Esophagus mucosa (tissue), 1 donor: ENCODE measurements at places on chromosomes 5 and 9. TPM values are rescaled to one million over a fixed set of nuclear protein-coding genes. Genes with fewer than 3 reads are reported as not detected.

DNA sequence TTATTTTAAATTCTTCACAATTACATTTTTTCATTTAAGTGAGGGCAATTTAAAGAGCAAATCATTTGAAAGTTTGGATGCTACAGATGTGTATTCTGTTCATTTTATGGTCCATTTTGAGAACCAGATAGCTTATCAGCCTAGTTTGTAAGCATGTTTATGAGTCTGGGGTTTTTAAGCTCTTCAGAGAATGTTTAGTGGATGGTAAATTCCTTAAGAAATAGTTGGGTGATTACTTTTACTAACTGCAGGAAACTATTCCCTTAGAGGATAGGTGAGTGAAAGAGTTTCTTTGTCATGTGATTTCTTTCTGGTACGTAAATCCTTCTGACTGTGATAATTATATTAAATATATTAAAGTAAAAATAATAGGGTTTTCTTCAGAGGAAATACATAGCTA, 17.6 kb downstream of the RASGRF2 start:
- no peak for ATAC-seq

DNA sequence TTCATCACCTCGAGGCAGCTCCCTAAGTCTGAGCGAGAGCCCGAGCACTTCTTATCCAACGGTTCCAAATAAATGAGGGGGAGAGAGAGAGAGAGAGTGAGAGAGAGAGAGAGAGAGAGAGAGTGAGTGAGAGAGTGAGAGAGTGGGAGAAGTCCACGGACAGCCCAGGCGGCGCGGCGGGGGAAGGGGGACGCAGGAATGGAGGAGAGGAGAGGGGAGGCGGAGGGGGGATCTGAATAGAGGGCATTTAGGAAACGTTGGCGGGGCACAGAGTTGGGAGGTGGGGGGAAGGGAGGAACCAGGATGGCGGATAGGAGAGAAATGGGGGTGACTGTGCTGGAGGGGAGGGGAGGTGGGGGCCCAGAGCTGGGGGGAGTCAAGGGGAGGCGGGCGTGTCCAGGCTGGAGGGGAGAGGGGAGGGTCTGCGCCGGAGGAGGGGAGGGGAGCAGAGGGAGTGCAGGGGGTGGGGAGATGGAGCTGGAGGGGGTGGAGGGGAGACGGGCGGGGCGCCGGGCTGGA, 398 bp upstream of the BASP1 start:
- ATAC-seq = peak; percentile 40

Gene STKLD1
- 0.40 TPM for total RNA-seq

DNA sequence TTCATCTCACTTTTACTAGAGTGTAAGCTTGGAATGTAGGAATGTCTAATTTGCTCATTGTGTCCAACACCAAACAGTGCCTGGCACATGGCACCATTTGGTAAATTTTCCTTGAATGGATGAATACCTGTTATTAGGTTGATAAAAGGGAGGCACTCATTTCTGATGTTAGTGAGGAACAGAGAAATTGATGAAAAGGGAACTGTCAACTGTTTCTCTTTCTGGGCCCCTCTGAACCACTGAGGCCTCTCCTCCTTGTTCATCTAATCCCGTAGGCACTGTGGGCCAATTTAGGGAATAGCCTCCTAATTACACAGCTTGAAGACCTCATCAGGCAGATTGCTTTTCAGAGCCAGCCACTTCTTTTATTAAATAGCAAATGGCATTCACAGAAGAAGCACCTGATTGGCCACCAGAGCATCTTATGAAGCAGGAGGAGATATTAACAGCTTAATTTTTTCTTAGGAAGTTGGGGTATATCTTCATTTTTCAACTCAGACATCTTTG, 22.6 kb downstream of the MRRF start:
- no peak for ATAC-seq

DNA sequence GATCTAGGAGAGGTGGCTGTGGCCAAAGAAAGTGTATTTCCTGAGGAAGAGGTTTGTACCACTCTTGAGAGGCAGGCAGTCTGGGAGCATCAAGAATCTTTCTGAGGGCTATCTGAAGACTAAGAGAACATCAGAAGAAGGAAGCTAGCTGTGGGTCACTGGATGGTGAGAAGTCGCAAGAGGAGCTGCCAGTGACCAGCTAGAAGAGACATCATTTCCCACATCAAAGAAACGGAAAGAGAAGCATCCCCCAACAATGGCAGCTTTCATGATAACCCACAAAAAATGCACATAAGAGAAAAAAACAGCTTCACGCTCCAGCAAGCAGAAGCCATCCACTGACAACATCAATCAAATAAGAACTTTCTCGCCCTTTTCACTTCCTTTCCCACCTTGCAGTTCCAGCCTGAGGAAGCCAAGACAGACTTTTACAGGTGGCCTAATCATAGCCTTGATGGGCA, 25.0 kb upstream of the CEP78 start:
- no peak for ATAC-seq

DNA sequence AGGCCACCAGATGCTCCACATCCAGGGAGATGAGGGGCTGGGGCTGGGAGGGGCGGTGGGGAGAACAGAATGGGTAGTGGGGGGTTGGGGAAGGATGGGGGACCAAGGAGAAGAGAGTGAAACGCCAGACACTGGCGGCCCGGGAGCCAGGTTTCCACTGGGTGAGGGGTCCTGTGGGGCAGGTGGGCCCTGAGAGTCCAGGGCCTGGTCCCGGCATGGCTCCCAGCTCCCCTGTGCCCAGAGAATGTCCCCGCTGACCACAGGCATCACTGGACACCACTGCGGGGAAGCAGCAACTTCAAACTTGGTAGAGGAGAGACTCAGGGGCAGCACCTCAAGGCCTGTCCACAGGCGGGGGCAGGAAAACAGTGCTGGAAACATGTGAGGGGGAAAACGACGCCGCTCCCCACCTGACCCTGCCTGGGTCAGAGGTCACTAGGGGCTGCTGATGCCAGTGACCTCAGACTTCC, 13.2 kb downstream of the NINJ1 start:
- ATAC-seq = no peak

Gene ANKRD33B
- 0.68 TPM for total RNA-seq

Gene JAKMIP2
- total RNA-seq = 0.12 TPM

DNA sequence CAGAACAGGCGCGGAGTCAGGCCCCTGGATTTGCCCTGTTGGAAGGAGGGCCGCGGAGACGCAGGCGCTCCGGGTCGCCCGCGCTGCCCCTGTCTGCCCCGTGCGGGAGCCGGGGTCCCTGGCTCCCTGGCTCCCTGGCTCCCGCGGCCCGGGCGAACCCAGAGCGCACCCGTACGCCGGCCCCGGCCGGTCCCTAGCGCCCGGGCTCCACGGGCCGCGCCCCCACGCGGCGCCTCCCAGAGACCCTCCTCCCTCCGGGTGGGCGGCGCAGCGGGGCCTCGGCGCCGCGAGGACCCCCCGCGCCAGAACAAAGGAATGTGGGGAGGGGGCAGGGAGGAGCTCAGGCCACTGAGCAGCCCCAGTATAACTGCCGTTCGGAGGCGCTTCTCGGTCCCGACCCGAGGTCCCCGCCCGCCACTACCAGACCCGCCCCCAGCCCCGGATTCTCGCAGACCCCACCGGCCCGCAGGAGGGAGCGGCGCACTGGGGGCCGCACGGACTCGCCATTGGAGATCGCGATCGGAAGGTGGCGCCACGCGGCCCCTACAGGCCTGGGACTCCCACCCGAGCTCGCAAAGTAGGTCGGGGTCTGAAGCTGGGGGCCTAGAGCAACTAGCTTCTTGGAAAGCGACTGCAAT, 2.4 kb downstream of the NFIL3 start:
- no peak for ATAC-seq

- ATAC-seq = no peak
Observed at GRCh38 chr9:127308652-127309434, 44.3 kb downstream of the GARNL3 start.

GRCh38 chr9:68794898-68795297, 89.9 kb downstream of the PIP5K1B start:
- peak; percentile 60 for ATAC-seq

- no peak for ATAC-seq
Observed at GRCh38 chr9:20914556-20914955, 116.9 kb downstream of the HACD4 start.

- ATAC-seq = no peak
Observed at GRCh38 chr9:129235931-129236331, 57.9 kb upstream of the IER5L start.

GRCh38 chr5:16856531-16856930, 79.6 kb downstream of the MYO10 start:
- peak; percentile 99 for ATAC-seq

- ATAC-seq = no peak
Observed at GRCh38 chr5:15807871-15808270, 307.9 kb downstream of the FBXL7 start.

DNA sequence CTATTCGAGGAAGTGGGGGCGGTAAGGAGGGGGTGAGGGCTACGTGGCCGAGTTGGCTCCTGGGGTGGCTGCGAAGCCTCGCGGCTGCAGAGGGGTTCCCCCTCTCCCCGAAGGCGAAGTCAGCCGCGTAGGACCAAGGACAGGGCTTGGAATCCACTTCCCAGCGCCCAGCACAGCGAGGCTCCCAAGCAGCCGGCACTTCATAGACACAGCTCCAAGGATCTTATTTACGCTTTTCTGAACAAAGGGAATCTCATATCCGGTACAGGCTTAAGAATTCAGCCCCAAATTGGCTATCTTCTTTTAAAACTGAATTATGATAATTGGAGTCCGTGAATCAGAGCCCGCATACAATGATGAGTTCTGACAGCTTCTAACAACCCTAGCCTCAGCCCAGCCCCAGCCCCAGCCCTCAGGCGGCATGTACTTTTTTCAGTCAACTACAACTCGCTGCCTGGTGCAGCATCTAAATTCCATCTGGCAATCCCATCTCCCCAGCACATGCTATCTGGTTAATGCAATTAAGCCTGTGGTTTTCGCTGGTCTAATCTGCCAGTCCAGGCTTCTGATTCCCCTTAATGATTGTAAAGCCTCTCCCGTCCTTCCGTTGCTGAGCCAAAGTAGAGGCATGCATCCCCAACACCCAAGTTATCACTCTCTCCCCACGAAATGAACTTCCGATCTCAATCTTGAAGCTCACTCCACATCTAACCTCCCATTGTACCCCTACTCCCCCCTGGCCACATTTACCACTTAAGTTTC, 1.0 kb downstream of the ELAVL2 start:
- ATAC-seq = no peak

Gene ANKDD1B
- total RNA-seq = 0.28 TPM

Gene EMB
- total RNA-seq = 5.7 TPM

DNA sequence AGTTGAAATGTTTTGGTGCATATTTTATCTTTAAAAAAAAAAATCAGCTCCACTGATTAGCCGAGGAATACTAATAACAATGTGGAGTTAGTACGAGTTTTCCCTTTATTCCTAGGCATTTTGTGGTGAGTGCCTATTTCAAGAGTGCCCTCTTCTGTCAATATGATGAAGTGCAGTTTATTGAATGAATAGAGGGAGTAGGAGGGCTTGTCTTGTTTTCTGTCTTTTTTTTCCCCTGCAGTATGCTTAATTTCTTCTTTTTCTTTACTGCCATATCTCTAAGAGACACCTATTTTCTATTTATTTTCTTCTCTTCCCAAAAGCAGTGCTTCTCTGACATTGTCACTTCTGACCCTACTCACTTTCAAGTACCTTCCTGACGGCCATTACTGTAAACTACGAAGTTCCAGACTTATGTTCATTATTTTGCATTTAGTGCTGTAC, 169.6 kb upstream of the PITX1 start:
- peak; percentile 69 for ATAC-seq

Gene CTXN3
- 0.24 TPM for total RNA-seq

DNA sequence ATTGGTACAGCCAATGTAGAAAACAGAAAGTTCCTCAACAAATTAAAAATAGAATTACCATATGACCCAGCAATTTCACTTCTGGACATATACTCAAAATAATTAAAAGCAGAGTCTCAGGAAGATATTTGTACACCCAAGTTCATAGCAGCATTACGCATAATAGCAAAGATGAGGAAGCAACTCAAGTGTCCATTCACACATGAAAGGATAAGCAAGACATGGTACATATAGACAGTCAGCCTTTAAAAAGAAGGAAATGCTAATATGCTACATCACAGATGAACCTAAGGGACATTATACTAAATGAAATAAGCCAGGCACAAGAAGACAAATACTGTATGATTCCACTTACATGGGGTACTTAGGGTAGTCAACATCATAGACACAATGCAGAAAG, 76.7 kb downstream of the ANXA2R start:
- ATAC-seq = no peak

DNA sequence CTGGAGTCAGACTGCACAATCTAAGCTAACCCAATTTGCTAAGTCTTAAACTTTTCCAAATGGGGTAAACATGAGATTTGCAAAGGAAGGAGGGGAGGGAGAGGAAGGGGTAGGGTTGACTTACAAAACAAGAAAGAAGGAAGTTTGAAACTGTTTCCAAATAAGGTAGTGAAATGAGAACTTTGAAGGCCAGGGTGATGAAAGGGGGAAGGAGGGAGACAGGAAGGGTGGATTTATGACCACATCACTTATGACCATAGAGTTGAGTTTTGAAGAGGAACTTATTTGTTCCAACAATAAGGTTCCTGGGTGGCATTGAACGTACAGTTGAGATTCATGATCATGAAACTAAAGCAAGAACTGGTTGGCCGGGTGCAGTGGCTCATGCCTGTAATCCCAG, 72.5 kb upstream of the DAPK1 start:
- no peak for ATAC-seq

DNA sequence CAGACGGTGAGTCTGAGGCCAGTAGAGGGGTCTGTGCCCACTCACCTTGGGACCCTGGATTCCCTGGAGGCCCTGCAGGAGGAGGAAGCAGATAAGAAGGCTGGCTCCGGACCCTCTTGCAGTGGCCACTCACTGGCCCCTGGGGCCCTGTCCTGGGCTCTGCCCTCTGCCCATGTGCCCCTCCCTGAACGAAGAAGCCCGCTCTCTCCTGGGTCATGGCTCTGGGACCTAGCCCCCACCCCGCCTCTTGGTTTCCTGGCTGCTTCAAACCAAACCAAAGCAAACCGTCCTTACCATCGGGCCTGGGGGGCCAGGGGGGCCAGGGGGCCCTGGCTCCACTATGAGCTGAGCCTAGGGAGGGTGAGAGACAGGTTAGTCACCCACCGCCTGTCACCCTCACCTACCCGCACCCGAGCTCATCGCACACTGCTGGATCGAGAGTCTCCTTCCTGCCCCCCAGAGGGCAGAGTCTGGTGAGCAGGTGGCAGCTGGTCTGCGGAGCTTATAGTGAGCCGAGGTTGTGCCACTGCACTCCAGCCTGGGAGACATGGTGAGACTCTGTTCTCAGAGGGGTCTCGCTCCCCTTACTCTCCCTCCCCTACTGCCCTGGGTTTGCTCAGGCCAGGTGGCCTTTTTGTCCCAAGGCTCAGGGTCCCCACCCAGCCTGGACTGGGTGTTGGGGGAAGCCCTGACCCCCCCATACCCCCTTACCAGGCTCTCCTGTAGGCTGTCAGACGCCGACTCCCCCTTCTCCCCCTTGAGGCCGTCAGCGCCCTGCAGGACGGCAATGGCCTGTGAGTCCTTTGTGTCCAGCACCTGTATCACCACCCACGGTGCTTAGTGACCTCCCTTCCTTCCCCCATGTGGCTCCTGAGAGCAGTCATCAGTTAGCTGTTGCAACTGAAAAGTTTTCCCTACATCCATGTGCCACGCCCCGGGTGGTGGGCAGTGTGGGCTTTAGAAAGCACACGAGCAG, 15.2 kb upstream of the PHYKPL start:
- no peak for ATAC-seq

DNA sequence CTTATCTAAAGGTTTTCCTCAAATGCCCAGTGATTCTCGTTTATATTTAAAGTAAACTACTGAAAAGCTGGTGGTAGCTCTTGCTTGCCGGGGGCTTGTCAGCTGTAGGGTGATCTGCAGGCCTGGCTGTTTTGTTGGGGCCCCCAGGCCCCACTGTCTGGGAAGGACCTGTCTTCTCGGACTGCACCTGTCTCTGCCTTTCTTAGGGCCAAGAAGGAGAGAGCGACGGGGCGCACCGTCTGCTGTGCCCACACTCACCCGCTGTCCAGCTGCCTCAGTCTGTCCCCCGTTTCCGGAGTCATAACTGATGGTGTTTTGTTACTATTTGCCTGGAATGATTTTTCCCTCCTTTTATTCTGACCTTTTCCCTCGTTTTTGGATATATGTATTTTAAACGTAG, 94.1 kb upstream of the CACNA1B start:
- no peak for ATAC-seq
